ENCODE measurements at places on chromosomes 7 and 10.
A peak's percentile ranks its signal among the peaks of the same experiment; 100 is the strongest.

GRCh38 chr7:132511387-132511786 is 64.9 kb downstream of the PLXNA4 start:
- DNase-seq, result peak; percentile 5

- no peak for DNase-seq
Measured at GRCh38 chr10:34423673-34424625, 391.1 kb downstream of the PARD3 start.

- no peak for DNase-seq
Measured at GRCh38 chr7:99694912-99695304, 15.1 kb upstream of the CYP3A5 start.

GRCh38 chr7:55363386-55364170 is 1.6 kb upstream of the LANCL2 start:
- no peak for DNase-seq

GRCh38 chr10:14032406-14032998 is 298.2 kb downstream of the FRMD4A start:
- peak; percentile 81 for DNase-seq

DNA sequence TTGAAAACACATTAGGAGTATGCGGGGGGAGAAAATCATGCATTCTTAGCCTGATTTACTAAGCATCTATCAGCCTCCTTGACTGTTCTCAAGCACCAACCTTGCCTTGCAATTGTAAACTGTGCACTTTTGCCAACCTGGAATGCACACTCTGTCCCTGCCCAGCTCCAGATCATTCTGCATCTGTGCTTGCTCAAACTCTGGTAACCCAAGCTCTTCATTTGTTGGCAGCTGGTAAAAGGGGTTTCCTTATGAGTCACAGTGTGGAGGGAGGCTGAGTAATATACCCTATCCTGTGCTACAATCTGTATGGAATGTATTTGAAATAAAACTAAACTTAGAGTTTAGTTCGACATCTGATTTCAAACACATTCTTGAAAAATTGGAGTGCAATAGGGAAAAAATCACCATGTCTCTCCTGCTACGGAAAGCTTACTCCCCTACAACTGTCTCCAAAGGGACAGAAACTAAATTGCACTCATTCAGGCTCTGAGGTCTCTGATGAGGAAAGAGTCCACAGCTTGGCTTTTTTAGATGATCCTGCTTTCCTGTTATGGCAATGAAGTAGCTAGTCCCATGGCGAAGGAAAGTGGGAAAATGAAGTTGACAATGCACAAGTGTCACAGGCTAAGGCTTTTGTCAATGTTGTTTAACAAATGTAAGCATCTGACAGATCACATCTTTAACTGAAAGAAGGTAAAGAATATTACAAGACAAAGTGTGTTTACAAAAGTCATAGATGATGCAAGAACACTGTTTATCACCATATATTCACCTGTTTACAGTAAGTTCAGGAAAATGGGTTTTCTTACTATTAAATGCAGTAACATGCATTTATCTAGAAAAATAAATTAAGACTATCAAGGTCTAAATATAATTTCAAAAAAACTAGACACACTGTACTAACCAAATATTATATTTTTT is 61.9 kb downstream of the TES start:
- DNase-seq, result peak; percentile 41

GRCh38 chr7:19567011-19567410 is 141.8 kb downstream of the POLR1F start:
- DNase-seq, result no peak

- DNase-seq, result no peak
Measured at GRCh38 chr7:71235253-71235652, 103.3 kb downstream of the GALNT17 start.

DNA sequence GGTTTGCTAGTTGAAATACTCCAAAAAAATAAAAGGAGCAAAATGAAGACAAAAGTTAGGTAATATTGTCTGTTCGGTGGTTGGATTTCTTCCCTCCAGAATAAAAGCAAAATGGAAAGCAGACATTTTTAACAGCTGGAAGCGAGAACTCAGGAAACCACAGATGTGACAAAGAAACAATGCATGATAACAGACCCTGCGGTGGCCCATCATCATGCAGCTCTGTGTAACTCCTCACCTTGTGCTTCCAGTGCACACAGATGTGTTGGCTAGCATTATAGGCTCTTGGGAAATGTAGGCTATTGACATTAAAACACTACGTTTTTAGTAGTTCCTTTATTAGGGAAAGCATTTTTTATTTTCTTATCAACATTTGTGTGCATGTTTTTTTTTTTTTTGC is 53.9 kb upstream of the ARL4A start:
- DNase-seq, result no peak

- DNase-seq, result peak; percentile 73
Measured at GRCh38 chr7:29564496-29565223, 1.0 kb downstream of the PRR15 start.

DNA sequence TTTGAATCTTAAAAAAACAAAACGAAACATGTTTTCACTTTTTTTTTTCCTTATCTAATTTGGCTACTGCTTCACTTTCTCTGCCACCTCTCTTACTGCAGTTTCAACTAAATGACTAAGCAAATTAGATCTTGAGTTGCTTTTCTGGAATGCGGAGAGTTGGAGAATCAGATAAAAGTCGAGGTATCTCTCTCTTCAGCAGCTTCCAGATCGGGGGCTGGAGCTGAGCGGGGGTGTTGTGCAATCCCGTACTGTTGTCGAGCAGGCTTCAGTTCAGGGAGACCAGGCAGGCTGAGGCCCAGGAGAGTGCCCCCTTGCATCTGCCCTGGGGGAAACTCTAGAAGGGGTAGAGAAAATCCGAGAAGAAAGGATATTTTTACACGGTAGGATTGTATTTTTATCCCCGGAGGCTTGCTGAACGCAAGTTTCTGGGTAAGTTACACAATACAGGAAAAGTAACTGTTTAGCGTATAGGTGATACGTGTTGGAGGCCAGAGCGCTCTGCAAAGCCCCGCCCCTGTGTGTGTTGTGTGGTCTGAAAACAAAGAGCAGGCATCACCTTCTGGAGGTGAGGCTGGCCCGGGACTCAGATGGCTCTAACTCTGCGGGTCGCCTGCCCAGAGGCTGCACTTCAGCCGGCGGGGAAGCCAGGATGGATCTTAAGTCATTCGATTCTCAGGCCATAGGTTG is 116.6 kb downstream of the KLF6 start:
- peak; percentile 98 for DNase-seq

- peak; percentile 84 for DNase-seq
Measured at GRCh38 chr10:81019029-81019890, 481.6 kb downstream of the SH2D4B start.

DNA sequence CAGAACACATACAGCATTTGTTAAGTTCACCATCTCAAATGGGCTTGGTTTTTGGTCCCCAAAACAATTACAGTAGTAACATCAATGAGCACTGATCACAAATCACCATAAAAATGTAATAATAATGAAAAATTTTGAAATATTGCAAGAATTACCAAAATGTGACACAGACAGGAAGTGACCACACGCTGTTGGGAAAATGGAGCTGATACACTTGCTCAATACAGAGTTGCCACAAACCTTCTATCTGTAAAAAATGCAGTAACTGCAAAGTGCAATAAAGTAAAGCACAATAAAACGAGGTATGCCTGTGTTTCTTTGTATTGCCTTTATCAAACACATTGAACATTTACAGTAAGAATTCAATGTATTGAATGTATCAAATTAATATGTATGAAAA is 262.7 kb downstream of the CTNNA3 start:
- no peak for DNase-seq

DNA sequence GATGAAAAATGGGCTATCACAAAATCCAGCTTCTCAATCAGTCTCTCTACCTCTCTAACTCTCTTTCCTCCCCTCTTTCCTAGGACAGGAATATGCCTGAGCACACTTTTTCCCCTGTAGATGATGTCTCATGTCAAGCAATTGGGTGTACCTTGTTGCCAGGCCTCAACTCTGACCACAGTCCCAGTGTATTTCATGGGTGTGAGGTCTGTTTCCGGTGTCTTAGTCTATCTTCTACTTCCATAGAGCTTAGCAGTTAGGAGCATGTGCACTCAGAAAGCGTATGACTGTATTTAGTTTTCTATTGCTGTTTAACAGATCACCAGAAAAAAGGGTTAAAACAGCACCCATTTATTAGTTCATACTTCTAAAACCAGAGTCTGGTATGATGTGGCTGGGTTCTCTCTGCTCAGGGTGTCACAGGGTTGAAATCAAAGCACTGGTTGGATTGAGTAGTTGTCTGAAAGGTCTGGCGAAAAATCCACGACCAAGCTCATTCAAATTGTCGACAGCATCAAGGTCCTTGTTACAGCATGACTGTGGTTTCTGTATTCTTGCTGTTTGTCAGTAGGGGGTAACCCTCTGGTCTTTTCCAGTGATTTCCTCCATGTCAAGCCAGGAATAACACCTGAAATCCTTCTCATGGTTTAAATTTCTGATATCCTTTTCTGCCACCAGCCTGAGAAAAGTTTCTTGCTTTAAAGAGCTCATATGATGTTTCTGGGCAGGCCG is 130.0 kb downstream of the THSD7A start:
- peak; percentile 51 for DNase-seq

DNA sequence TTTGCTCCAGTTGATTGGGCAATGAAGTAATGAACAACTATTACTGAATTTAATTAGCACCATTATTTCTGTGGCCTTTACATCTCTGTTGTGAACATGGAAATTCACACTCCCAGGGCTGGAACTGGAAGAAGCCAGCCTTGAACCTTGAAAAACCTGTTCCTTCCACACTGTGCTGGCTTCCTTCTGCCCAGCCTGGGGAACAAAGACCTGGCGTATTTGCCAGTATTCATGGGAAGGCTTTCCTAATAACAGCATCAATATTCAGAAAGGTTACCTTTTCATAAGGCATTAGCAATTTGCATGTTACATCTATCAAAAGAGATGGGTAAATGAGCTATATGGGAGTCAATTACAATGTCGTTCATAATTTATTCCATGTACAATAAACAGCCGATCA is 1.3 kb downstream of the C10orf90 start:
- no peak for DNase-seq

GRCh38 chr7:105013816-105014692 is at the start of gene KMT2E:
TSS of gene KMT2E (plus strand) at chr7:105014205. CDS start at chr7:105040953, 26,748 bp downstream.
- peak; percentile 92 for DNase-seq

DNA sequence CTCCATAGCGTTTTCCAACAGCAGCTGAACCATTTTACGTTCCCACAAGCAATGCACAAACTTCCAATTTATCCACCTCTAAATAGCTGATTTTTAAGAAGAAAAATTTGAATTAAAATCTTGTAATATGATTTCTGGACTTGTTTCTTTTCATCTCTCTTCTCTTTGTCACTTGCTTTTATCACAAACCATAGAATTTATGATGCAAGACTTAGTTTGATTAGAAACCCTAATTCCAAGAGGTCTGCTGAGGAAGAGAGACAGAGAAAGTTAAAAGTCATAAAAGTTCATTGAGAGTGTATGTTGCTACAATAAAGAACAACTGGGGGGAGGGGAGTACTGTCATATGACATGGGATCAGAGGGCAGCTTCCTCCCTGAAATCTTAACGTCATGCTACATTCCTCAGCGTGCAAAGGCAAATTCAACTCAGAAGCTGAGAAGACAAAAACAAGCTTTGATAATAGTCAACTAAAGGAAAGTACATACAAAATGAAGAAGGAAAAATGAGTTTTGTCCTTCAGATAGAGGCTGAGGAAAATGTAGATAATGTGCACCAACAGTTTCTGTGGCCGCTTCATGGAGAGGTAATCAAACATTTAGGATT is 18.4 kb upstream of the CUBN start:
- peak; percentile 28 for DNase-seq

GRCh38 chr7:22832401-22832800 is 9.8 kb upstream of the TOMM7 start:
- no peak for DNase-seq

DNA sequence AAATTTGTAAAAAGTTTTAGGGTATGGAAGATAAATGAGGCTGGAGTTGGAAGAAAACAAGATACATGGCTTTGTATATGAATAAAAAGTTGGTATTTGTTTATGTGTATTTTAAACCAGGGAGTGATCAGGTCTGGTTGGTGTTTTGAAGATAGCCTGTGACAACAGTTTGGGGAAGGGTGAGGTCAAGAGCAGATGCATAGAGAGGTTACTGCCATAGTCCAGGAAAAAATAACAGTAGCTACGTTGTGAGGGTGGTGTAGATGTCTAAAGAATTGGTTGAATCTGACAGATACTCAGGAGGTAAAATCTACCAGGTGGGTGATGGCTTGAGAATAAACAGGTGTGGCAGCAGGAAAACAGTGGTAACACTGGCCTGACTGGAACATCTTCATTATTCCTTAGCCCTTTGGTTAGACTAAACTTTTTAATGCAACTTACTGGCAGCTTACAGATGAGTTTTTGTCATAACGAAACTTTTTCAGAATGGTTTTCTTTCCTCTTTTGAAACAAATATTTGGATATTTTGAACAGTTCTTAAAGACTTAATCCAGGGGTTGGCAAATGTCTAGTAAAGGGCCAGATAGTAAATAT is 25.5 kb downstream of the ZNRF2 start:
- DNase-seq, result no peak

DNA sequence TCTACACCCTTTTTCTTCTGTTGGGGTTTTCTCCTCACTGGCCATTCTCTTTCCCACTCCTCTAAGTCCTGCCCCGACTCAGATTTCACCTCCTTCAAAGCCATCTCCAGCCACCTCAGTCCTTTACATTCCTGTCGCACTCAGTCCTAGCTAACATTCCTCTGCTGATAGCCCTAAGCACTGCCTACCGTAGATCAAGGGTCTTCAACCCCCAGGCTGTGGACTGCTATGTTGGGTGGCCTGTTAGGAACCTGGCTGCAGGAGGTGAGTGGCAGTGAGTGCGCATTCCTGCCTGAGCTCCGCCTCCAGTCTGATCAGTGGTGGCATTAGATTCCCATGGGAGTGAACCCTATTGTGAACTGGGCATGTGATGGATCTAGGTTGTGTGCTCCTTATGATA is 11.2 kb downstream of the PFKFB3 start:
- peak; percentile 53 for DNase-seq

- peak; percentile 88 for DNase-seq
Measured at GRCh38 chr7:69395061-69395714, 203.1 kb upstream of the AUTS2 start.

DNA sequence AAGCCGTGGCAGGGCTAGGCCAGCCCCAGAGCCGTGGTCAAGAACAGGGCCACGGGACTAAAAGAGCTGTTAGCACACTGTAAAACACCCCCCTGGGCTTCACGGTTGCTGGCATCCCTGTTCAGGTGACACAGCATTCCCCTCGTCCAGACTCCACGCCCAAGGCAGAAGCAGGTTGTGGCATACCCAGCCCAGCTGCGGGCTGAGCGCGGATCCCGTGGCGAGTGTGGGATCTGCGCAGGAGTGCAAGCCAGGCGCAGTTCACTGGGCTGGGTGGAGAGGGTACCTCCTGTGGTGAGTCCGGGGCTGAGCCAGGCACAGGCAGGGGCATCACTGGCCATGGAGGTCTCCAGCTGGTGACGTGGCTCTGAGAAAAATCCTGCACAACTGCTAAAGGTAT is 199.1 kb downstream of the FZD1 start:
- DNase-seq, result no peak
